ENCODE measurements at places on chromosomes 13 and 19. TPM values are rescaled to one million over a fixed set of nuclear protein-coding genes. Genes with fewer than 3 reads are reported as not detected.

DNA sequence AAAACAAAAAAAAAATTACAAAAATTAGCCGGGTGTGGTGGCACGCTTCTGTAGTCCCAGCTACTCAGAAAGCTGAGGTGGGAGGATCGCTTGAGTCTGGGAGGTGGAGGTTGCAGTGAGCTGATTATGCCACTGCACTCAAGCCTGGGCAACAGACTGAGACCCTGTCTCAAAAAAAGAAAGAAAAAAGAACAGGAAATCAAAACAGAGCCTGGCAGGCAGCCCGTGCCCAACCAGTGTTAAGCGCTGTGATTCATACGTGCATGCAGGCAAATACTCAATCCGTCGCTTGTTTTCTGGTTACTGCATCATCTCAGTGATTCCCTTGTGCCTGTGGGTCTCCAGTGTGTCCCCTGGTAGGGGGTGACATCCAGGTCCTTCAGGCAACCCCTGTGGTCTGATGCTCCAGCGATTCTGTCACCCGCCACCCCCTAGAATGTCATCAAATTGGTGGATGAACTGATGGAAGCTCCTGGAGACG lies 18.1 kb downstream of the DDX39A start:
- DNase-seq: no peak

DNA sequence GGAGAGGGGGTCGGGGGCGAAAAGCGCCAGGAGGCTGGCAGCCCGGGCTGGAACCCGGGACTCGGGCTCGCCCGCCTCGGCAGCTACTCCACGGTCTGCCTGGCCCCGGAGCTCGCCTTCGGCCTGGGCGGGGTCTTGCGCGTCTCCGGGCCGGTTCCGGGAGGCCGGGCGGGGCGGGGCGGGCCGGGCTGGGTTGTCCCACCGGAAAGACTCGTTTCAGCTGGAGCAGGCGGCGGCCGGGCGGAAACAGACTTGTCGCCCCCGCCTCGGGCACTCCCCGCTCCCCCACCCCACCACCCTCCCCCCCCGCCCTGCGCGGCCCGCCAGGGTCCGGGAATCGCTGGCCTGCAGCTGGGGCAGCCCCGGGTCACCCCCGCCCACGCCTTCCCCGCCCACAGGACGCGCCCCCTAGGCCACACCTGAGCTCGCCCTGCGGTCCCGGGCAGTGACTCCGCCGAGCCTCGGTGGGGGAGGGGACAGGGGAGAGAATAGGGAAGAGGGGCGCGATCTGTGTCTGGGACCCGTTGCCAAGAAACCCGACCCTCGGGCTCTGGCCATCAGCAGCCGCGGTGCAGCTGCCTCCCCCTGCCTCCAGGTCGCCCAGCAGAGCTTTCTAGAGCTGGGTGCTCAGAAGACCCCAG lies 109.4 kb downstream of the KCTD15 start:
- no peak for DNase-seq

DNA sequence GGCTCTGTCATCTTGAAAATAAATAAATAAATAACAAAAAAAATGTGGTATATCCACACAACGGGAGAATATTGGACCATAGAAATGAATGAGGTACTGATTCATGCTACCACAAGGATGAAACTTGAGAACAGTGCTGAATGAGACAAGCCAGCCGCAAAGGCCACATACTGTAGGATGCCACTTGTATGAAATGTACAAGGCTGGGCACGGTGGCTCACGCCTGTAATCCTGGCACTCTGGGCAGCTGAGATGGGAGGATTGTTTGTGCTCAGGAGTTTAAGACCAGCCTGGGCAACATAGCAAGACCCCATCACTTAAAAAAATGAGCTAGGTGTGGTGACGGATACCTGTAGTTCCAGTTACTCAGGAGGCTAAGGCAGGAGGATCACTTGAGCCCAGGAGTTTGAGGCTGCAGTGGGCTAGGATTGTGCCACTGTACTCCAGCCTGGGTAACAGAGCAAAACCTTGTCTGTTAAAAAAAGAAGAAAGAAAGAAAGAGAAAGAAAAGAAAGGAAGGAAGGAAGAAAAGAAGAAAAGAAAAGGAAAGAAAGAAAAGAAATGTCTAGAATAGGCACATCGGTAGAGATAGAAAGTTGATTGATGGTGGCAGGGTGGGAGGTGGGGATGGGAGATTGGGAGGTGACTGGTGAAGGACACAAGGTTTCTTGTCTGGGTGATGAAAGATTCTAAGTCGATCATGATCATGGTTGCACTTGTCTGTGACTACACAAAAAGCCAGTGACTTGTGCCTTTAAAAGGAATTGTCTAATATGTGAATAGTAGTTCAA lies 20.3 kb downstream of the HPN start:
- DNase-seq: no peak

- no peak for DNase-seq
These were observed at the start of gene PHLDB3 for GRCh38 chr19:43504426-43505185. Gene PHLDB3 (minus strand): TSS chr19:43504746. CDS start chr19:43504118, 628 bp downstream.

DNA sequence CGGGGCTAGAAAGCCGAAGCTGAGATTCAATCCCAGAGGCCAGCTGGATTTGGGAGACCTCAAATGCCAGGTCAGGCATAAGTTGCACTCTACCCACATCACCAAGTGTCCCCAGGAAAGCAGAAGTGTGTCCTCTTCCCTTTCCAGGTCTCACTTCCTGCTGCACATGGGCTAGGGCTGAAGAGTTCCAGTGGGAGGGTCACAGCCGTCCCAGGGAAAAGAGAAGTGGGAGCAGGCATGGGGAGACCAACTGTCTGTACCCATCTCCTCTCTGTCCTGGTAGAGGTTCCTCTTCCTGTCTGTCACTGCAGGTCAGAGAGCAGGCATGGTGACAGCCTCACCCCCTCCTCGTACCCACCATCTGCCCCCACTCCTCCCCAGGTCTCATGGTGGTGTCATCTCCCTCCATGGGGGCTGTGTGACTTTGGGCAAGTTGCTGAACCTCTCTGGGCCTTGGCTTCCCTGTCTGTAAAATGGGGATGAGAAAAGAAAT lies 14.8 kb downstream of the AXL start:
- DNase-seq: no peak

GRCh38 chr19:4120559-4121272 lies 3.2 kb downstream of the MAP2K2 start:
- DNase-seq: no peak

The CYP2F1 gene
- not detected for total RNA-seq

The TNFSF13B gene
- 1.1 TPM for total RNA-seq

The FAM174C gene
- 59.3 TPM for total RNA-seq

The ZNF865 gene
- 1.3 TPM for total RNA-seq

The KASH5 gene
- not detected for total RNA-seq

The NLRP9 gene
- not detected for total RNA-seq

The ZNF85 gene
- total RNA-seq: 0.40 TPM

The SYT5 gene
- total RNA-seq: 0.20 TPM
